ENCODE measurements at places on chromosomes 1 and 21. TPM values are rescaled to one million over a fixed set of nuclear protein-coding genes. Genes with fewer than 3 reads are reported as not detected.

The MFAP2 gene
- 16.9 TPM for total RNA-seq

The UMODL1 gene
- total RNA-seq, result not detected

The F3 gene
- total RNA-seq, result 3.8 TPM

The RBM11 gene
- total RNA-seq, result not detected

The FAAH gene
- total RNA-seq, result 1.8 TPM

The RGS8 gene
- under 0.01 TPM for total RNA-seq

The FLG2 gene
- not detected for total RNA-seq

The NBPF4 gene
- total RNA-seq, result not detected

The DYNLT5 gene
- 0.33 TPM for total RNA-seq

The RNF186 gene
- total RNA-seq, result not detected

The NHLH1 gene
- not detected for total RNA-seq

The LAPTM5 gene
- not detected for total RNA-seq

The AGBL4 gene
- total RNA-seq, result not detected

The RAD54L gene
- total RNA-seq, result 0.50 TPM

The CHRM3 gene
- under 0.01 TPM for total RNA-seq

The IFI44L gene
- total RNA-seq, result 7.6 TPM

The JAM2 gene
- total RNA-seq, result 1.5 TPM

All from smooth muscle cell of trachea (primary cell).